GM13976 (cell line): ENCODE measurements at places on chromosomes 12 and 14.

DNA sequence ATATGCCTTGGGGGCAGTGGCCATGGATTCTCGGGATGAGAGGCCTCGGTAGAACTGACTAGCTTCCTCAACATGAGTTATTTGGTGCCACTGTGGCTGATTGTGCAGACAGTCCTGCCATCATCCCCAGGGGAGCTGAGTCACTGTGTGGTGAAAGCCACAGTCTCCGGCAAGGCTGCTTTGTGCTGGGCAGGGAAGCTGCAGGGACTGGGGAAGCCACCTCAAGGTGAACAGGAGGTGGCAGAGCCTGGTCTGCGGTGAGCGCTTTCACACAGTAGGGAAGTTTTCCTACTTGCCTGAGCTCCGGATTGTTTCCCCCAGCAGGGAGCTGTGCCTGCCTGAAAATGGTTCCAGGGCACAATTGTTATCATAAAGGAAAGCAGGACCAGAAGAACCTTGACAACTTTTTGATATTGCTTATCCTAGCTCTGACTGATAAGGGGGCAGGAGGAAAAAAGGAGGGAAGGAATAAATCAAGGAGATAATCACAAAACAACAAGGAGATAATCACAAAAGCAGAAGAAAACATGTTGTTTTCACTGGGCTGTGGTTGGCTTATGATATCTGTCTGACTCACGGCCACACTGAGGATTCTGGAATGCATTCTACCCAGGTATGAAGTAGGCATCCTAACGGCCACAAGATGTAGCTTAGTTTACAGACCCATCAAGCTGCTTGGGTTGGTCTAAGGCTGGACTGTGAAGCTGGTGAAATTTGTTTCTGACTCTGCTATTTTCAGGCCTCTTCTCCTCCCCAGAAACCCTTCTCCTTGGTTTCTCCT, 32.2 kb upstream of the GNG2 start:
- DNase-seq, result peak; percentile 26

- DNase-seq, result no peak
Observed at GRCh38 chr14:86153480-86153879, 623.5 kb downstream of the FLRT2 start.

- no peak for DNase-seq
Observed at GRCh38 chr14:22664261-22664660, 20.1 kb upstream of the OR6J1 start.

DNA sequence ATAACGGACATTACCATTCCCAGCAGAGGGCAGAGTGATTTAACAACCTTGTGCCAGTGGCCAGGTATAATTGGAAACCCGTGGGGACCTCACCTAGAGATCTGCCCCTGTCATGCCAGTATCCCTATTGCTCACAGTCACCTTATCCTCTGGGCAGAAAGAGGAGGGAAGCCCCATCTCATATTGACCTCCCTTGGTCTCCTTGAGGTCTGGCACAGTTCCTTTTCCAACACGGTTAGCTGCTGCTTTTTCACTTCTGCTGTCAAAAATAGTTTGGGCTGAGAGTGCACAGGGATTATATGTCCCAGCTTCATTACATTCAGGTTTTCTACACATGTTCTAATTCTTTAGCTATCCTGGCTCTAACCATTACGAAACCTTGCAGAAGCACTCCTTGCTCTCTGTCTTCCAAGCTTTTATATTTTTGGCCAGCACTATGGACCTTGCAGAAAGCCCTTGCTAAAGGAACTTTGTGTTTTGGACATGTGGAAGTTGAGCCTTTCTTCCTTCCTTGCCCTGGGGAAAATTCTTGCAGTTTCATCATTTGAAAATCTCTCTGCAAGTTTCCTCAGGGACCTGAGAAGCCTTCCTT, 111.7 kb upstream of the MIS18BP1 start:
- DNase-seq, result no peak

DNA sequence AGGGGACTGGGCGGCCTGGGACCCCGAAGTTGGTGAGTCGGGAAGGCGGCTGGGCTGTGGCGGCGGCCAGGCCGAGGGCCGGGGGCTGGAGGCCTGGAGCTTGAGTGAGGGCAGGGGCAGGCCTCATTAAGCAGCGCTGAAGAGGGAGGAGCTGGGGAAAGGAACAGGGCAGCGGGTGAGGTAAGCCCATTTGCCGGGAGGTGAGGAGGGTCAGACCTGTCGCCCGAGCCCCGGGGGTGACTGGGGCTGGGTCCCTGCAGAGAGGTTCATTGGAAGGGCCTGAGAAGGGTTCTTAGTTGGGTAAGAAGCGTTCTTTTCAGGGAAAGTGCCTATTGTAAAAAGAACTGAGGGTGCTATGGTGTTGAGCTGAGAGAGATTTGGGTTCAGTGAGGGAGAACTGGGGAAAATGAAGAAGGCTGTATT, 441 bp downstream of the RAB5B start:
- DNase-seq, result peak; percentile 56

DNA sequence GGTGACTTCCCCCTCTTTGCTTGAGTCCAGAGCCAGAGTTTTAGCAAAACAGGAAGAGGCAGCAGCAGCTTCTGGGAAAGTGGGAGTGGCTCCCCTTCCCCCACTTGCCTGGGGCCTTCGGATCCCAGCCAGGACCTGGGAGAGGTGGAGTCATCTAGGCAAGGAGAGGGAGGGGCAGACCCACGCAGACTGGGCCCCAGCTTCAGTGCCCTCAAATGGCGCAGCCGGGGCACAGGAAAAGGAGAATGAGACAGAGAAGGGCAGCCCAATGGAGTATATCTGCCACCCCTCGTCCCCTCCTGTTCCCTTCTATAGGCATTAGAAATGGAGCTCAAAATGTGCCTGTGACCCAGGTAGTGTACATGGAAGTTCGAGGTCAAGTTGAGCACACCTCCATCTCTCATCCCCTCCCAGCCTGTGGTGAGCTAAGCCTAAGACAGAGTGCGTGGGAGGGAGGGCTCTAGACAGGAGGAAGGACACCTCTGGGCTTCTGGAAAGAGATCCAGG, 9.3 kb upstream of the HDAC7 start:
- DNase-seq, result no peak

- DNase-seq, result no peak
Observed at GRCh38 chr14:93984987-93985410, 8.6 kb upstream of the ASB2 start.

DNA sequence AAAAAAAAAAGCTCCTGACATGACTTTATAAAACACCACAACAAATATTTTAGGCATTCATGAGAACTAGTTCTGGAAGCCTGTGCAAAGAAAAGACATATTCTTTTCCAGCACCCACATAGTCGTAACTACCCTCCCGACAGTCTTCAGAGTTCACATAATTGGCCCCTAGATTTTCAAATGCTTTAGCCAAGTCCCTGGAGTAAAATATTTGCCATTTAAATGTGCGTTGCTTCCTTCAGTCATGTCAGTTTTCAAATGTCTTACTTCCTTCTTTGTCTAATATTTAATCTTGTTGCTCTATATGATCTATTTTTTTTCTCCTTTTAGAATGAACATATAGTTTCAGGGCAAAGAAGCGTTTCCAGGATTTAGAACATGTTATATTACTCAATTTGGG, 66.8 kb upstream of the KRAS start:
- DNase-seq, result no peak

GRCh38 chr12:72610342-72610741, 338.2 kb downstream of the TRHDE start:
- no peak for DNase-seq

DNA sequence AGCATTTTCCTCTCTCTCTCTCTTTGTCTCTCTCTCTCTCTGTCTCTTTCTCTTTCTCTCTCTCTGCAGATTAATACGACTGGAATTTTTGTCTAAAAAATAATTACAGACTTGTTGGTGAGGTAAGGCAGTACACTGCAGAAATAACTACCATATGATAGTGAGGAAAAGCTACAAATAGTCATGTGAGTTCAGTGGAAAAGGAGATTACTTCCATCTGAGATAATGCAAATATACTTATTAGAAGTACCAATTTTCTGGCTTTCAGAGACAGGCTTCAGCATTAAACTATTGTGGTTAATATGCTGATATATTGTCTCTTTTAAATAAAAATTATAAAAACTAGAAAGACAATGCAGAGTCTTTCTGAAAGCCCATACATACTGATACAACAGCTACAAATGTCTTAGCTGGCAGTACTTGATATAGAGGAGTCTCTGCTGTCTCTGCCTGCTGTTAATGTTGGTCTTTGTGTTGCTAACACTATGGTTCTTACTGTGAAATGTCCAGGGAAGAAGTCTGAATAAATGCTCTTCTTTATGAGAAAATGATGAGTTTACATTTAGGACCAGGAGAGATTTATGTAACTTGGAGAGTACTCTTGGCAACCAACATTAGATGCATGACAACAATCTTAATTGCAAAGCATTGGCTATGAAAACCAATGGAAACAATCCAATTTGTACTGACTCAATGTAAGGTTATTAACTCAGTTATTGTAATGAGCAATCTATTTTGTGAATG, 167.0 kb downstream of the LRFN5 start:
- no peak for DNase-seq

DNA sequence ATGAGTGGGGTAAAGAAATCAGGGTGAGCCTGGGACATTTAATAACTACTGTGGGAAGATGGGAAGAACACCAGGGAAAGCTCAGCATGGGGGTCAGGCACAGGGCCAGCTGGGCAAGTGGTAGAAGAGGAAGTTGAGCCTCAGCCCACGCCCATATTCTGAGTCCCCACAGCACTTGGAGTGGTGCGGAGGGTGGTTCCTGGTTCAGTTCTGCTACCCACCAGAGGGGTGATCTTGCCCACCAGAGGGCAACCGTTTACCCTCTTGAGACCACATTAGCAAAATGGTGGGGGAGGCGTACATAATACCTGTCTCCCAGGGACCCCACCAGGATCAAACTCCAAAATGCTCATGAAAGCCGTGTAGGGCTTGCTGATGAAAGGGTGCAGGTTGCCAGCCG, 16.8 kb upstream of the ANKRD33 start:
- DNase-seq, result no peak

- DNase-seq, result no peak
Observed at GRCh38 chr12:106301241-106301610, 1.3 kb upstream of the TCP11L2 start.

GRCh38 chr14:55201219-55202101, 10.1 kb upstream of the DLGAP5 start:
- DNase-seq, result no peak

- no peak for DNase-seq
Observed at GRCh38 chr12:109687250-109687649, 26.4 kb upstream of the FAM222A start.

GRCh38 chr14:91255026-91255695, 10.7 kb upstream of the GPR68 start:
- DNase-seq, result no peak

- no peak for DNase-seq
Observed at GRCh38 chr14:54727929-54728328, 161.0 kb downstream of the SAMD4A start.

- no peak for DNase-seq
Observed at GRCh38 chr12:87985069-87985675, 44.0 kb downstream of the C12orf50 start.

DNA sequence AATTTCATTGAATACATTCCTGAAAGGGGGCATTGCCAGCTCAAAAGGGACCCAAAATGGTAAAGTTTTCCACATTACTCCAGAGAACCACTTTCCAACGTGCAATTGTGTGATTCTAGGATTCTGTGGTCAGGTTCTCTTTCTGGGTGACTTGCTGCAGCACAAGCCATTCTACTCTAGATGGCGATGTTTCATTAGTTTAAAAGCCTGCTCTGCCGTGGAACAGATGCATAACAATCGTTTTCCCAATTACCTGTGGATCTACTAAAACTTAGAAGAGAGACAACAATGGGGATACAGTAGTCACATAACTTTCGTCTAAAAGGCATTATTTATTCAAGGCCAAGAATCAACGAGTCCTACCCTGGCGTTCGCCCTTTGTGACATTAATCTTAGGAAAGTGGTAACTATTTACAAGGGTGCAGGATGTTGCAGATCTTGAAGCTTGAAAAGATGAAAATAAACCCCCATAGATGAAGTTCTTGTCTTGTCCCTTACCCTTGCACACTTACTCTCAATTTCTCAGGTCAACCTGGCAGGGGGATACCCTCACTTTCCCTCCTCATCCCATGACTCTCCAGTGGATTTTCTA, 400.9 kb downstream of the SNAPC1 start:
- DNase-seq, result peak; percentile 43

GRCh38 chr14:39664646-39665045, 232.4 kb upstream of the FBXO33 start:
- no peak for DNase-seq

- no peak for DNase-seq
Observed at GRCh38 chr12:130633771-130634170, 82.3 kb downstream of the RIMBP2 start.

DNA sequence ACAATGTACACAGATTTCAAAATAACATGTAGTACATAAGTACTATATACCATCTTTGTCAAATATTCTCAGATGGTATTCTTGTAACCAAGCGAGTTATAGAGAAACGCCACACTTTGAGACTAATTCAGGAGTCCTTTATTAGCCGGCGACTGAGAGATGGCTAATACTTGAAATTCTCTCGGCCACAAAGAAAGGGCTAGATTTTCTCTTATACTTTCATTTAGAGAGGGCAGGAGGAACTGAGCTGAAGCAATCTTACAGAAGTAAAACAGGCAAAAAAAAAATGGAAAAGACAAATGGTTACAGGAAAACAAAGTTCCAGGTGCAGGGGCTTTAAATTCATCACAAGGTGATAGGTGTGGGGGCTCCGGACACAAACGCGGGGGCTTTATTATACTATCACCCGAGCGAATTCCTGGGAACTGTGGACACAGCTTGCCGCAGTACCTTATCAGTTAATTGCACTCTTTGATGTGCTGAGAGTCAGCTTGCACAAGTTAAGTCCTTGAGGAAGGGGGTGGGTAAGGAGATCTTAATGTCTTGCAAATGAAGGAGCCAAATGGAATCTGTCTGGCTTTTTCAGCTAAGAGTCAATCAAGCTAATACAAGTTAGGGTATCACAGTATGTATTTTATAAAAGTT, 382.3 kb downstream of the KCNH5 start:
- DNase-seq, result no peak

DNA sequence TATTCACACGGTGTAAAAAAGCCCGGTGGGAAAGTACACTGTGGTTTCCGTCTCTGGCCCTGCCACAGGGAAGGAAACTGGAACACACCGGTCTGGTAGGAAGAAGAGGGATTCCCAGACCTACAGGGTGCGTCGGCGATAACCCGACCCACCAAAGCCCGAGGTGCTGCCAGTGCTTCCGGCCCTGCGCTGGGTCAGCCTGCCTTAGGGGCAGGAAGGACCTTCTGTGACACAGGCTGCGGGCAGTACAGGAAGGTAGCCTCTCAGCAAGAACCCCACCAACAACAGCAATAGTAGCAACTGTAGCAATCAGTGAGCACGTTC, 169.5 kb upstream of the FKBP4 start:
- DNase-seq, result no peak

DNA sequence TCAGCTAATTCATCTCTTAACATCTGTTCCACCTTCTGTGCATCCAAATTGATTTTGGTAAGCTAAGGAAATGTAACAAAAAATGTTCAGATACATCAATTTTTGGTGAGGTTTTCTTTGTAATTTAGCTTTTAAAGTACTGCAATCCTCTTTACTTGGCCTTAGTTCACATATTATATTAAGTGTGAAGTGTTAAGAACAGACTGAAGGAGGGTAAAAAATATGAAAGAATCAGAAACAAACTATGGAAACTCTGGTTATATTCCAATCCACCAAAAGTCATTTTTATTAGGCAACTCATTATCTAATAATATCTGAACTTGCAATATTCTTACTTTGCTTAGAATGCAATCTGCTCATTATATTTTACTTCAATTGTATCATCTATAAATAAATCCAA, 49.1 kb downstream of the CEP290 start:
- DNase-seq, result no peak
